ENCODE measurements at places on chromosomes 7 and 10.

DNA sequence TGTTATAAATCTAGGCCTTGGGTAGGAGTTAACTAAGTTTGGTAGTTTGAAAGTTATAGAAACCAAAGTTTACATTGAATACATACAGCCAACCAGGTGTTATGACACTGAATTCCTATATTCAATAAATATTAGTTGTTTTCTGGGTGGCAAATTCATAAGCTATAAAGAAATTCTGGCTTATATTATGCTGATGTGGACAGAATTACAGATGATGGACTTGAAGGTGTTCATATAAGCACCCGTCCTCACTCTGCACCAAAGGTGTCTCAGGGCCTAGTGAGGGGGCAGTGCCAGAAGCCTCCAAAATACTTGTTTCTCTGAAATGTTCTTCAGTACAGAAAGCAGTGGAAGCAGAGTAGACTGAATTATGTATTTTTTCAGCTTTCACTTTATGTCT lies 973.0 kb downstream of the CNTNAP2 start:
- DNase-seq = no peak

DNA sequence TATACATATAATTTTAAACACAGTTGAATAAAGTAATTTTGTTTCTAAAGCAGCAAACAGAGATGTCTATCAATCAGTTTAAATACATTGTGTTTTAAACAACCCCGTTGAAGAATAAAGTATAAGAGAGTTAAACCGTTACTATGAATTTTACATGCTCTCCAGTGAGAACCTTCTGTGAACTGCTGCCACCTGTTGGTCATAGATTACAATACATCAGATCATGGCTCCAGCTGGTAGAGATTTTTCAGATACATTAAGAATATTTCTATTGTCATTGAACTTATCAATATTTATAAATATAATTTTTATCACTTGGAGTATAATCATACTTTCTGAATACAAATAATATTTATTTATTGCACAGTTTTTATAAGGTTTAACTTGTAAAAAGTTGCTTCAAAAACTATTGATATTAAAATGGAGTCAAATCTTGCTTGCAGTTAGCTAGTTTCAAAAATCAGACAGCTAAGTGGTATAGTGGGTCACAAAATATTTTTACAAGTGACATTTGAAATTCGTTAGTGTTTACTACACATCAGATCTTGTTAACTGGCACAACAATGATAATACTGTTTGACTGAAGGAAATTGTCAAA lies 561.2 kb upstream of the PHF14 start:
- no peak for DNase-seq

DNA sequence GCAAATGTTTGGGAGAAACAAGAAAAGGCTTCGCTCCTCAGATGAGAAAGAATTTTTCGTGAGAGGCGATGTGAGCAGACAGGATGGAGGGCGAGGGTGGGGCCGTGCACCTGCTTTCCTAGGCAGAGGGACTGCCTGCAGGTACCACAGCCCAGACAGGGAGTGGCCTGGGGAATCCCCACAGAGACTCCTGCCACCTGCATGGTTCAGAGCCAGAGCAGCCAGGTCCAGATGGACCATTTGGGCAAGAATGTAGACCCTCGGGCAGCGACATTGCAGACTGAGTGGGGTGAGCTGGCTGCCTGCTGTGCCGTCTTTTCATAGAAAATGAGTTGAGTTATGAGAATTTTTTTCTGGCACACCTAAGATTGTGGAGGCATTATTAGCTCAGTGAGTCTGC lies 216.8 kb downstream of the SNX10 start:
- no peak for DNase-seq

- no peak for DNase-seq
Measured at GRCh38 chr7:95424716-95425115, 10.1 kb downstream of the PON2 start.

DNA sequence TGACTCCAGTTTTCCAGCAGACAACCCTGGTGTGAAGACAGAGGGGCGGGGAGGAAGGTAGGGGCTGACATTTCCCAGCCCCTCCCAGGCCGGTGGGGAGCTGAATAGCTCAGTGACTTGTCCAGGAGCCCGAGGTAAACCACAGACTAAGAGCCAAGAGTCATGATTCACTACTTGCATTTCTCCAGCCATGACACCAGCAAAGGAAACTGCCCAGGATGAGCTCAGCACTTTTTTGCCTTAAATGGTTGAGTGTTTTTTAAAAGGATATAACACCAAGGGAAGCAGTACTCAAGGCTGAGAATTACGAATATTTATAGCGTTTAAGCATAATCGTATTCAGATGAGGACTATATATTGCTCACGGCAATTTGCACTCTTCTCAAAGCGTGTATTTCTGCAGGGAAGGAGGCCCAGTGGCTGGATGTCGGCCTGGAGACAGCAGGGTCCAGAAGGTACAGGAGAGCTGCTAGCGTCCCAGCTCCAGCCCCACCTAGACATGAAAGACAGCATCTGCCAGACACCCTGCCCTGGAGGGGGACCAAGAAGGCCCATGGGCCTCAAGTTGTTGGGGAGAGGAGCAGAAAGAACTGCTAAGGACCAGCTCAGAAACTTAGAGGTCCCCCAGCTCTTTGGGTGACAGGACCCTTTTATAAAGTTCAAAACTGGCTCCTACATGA lies 141.4 kb downstream of the GRID1 start:
- no peak for DNase-seq

GRCh38 chr7:86978808-86979506 lies 80.5 kb downstream of the ELAPOR2 start:
- DNase-seq = no peak

GRCh38 chr10:116183733-116184511 lies 89.1 kb downstream of the GFRA1 start:
- no peak for DNase-seq

DNA sequence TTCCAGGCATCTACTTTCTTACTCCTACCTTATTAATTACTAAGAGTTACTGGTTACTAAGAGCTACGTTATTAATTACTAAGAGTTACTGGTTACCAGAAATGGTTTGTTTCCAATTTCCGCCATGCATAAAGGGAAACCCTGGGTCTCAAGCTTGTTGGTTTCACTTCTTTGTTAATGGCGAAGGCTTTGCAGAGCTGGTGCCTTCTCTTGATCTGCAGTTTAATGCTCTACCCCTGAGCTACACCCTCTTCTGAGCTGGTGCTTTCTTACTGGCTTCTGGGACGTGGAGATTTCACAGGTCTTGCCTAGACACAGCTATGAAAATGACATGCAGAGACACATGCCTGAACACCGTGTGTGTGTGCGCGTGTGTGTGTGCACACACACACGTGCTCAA lies 560 bp downstream of the CPA4 start:
- DNase-seq = no peak

- DNase-seq = no peak
Measured at GRCh38 chr10:110138197-110138812, 69.1 kb upstream of the MXI1 start.

DNA sequence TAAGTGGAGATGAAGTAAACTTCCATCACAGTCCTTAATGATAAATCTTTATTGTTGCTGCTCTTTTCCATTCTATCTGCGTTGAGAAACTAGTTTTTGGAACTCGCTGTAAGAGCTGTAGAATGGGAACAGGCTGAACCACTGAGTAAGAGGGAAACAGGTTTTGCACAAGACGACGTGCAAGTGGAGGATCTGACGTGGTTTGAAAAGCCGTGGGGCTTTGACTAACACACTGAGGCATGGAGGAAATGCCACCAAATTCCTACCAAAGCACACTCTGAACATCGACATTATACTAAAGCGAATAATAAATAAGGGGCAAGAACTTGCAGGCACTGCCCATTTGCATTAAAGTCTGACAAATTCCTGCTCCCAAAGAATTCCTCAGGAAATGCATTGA lies 160.6 kb downstream of the KLF6 start:
- DNase-seq = no peak

GRCh38 chr7:96224685-96225084 lies 97.2 kb downstream of the SLC25A13 start:
- no peak for DNase-seq

- DNase-seq = no peak
Measured at GRCh38 chr10:86137561-86137960, 229.0 kb downstream of the GRID1 start.

GRCh38 chr7:13920053-13920697 lies 69.3 kb downstream of the ETV1 start:
- DNase-seq = no peak

DNA sequence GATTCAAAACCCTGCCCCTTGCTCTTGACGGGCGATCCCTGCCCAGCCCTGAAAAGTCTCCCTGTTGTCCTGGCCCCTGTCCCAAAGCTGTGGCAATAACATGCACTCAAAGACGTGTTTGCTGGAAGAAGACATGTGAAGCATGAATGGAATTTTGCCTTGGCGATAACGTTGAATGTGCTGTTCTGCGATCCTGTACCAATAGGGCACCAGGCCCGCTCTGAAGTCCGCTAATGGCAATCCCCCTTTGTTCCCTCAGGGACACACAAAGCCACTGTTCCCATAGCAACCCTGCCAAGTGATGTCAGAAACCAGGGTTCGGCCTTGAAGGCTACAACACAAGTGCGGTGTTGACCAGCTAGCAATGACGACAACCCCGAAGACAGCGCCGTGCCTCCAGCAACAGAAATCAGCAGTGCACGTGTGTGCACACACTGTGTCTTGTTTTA lies 284.6 kb downstream of the KLF6 start:
- no peak for DNase-seq

DNA sequence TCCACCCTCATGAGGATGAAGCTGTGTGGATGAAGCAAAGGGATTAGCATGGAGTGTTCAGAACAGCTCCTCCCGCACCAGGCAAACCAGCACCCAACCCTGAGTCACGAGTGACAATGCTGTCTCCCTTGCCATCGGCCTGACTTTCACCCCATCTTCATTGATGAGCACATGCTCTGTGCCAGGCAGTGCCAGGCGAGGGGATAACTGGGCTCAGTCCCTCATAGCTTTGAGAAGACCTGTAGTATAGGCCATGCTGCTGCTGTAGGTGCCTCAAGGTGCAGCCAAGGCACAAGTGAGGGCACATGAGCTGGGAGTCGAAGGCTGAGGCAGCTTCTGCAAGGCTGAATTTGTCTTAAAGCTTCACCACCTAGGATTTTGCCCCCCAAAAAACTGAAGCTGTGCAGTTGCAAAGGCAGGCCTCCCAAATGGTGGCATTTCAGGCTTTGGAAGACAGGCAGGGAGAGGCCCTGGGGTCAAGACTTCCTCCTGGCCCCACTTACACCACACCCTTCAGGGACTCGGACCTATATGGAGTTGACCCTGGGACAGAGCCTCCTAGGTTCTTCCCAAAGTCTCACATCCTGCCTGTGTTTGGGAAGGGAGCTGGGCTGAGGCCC lies 54.2 kb upstream of the GDF10 start:
- no peak for DNase-seq

DNA sequence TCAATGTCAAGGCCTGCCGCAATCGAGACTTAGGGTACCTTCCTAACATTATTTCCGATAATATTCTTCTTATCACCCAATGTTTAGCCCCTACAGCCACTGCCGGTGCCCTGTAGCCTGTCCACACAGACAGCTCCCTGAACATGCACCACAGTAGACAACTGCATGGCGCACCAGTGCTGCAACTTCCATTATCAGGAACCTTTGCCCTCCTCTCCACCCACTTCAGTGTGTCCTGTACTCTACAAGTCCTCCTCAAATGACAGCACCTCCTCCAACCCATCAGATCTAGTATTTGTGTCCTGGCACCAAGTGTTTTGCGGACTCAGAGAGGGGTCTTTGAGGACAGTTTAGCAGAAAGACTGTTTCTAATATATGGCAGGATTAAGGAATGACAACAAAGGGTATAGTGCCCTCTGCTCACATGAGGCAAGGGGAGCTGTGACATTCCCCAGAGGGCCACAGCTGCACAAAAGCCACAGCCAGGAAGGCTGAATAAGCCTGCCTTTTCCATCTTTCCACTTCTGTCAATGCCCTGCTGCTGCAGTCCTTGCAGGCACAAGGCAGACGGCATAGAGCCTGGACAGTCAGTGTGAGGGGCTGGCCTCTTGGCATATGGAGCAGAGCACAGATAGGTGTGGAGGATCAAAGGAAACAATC lies 335.4 kb downstream of the PARD3 start:
- DNase-seq = no peak

DNA sequence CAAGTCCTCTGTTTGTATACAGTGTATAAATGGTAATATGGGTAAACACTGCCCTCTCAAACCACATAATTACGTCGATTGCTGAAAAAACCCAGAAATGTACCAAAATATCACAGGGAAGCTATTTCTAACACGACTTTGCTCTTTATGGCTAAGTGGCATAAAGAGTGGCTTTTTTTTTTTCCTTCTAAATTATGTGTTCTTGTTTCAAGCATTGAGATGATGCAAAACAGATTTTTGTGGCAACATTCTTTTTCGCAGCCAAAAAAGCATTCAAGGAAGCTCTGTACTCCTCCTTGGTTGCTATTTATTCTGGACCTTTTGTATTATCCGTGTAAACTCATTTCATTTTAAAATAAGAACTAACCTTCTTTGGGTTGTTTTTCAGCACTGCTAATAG lies 138.9 kb downstream of the VTI1A start:
- DNase-seq = no peak

- no peak for DNase-seq
Measured at GRCh38 chr7:42694894-42695507, 216.9 kb downstream of the C7orf25 start.

- DNase-seq = no peak
Measured at GRCh38 chr10:48545462-48546145, 59.3 kb downstream of the ARHGAP22 start.

GRCh38 chr10:51920672-51921071 lies 221.3 kb upstream of the CSTF2T start:
- no peak for DNase-seq
